SK-N-DZ (cell line): ENCODE measurements at places on chromosomes 13 and 19.

DNA sequence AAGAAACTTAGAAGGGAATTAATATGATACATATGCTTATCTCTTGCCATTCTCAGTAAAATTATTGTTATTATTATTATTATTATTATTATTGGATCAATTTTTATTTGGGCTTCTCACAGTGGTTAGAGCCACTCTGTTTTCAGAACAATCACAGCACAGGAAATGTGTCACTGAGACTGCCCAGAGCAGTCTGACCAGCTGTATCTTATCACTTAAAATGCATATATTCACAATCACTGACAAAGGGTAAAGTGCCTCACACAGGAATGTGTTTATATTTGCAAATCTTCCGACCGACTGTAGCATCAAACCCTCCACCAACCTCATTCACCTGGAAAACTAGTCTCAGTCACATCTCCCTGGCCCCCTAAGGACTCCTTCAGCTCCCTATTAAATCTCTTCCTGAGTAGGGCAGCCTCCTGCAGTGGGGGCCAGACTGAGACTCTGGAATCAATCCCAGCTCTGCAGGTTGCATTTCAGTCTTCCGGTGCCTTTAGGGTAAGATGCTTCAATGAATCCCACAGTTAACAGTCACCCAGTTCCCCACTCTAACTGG is 738.3 kb upstream of the SLITRK5 start:
- DNase-seq, result no peak

DNA sequence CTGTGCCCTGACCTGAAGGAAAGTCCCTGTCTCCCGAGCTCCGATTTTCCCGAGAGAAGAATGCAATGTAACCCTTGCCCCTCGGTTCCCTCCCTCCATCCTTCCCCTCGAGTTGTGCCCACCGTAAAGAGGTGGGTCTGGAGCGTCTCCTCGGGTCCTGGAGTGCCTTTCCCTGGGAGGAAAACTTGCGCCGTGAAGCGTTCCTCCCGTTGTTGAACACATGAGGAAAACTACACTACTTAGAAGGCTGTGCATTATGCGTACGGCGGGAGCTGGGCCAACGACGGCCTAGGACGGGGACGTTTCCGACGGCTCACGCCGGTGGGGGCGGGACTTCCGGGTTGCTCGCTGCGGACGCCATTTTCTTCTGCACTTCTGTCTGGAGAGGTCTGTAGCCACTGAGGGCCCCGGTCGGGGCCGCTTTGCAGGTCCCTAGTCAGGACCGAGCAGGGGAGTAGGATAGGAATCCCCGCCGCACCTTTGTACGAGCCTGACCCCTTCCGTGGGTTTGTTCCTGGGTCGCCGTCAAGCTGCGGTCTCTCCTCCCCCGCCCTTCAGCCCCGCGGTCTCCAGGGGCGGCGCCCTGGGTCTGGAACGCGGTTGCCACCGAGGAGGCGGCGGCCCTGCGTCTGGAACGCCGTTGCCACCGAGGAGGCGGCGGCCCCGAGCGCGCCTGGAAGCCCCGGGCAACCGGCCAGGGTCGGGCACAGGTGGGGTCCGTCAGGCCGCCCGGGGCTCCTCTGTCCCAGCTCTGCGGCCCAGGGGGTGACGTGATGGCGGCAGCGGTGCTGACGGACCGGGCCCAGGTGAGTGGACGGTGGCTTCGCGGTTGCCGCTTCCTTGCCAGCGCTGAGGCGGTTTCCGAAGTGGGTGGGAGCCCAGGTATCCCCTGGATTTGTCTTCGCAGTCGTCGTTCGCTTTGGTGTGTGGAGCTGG is at the start of gene ZNF264:
Gene ZNF264 (plus strand): TSS at position 360 of the 936 bp plus-strand sequence. CDS start 414 bp downstream, at position 774.
- DNase-seq, result peak; percentile 74

DNA sequence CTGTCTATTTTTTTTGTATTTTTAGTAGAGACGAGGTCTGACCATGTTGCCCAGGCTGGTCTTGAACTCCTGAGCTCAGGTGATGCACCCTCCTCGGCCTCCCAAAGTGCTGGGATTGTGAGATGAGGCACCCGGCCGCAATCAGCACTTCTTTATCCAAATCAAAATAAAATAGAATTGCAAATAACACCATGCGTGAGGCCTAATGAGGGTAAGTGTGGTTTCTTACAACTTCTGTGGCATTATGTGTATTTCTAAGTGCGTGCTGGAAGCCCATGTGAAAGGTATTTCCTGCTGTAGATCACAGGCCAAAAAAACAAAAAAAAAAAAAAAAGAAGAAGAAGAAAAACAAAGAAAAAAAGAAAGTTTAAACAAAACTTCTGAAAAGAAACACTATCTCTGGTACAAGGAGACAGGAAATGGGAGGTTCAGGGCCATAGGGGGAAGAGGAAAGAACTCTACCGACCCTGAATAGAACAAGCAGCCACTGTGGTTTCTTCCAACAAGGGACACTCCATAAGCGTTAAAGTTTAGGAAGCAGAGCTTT is 3.0 kb upstream of the GRAMD1A start:
- no peak for DNase-seq

DNA sequence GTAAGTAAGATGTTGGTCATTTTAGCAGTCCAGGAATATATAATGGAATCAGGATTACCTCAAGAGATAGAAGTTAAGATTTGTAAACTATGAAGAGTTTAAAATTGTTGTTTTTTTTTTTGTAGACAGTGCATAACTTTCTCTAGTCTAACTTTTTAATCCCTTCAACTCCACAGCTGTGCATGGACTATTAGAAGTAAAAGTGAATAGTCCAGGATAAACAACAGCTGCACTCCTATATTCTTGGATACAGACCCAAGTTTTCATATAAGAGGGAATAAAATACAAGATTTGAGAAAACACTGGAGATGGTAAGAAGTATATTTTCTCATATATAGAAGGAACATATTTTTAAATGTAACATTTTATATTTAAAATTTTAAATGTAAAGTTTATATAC is 1509.9 kb downstream of the SLITRK5 start:
- DNase-seq, result no peak

- no peak for DNase-seq
These were observed 540.7 kb upstream of the SLITRK5 start for GRCh38 chr13:87130423-87130822.

GRCh38 chr19:37077934-37078716 is at the start of gene ZNF420:
TSS of gene ZNF420 (plus strand) at chr19:37078433. CDS start at chr19:37089119, 10,686 bp downstream.
- DNase-seq, result peak; percentile 97

DNA sequence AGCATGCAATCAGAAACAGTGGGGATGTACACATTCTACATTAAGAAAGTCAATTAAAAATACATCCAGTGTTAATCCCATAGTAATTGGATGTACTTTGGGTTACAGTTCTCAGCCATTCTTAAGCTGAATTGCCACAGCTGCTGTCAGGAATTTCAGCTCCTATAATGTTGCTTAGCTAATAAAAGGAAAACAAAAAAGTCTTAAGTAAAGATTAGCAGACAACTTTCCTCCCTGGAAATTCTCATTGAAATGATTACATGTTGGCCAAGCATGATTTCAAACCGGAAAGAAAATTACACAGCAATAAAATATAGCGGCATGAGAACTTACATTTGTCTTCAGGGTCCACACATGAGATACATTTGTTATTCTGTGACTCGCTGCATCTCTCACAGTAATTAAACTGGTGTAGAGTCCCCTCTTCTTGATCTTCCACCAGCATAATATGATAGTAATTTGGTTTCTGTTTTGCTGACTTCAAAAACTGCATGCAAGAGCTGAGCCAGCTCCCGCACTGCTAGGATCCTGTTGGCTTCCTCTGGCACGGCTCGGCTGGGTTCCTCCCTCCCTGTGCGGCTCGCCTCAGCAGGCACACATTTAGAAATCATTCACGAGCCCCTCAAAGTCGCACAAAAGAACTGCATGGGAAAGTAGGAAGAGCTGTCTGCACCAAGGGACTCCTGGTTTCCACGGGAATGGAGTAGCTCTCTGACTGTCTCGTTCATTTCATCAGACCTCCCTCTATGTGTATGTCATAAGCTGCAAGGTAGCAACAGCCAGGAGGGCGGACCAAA is at the start of gene HTR2A:
Gene HTR2A (minus strand): TSS at position 713 of the 797 bp plus-strand sequence. CDS start 1,147 bp downstream, outside the sequence.
- DNase-seq, result no peak
